ENCODE measurements at places on chromosomes 2 and 18.

DNA sequence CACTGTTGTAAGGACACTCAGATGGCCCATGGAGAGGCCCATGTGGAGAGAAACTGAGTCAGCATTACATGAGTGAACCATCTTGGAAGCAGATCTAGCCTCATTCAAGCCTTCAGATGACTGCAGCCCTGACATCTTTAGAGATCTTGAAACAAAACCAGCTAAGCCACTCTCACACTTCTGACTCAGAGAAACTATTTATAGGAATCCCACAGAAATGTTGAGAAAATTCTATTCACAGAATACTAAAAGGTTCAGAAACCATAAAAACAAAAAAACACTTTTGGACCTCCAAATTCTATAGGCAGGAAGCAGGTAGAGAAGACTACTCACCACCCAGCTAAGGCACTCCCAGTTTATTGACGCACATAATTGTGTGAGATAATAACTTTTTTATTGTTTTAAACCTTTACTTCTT is 8.7 kb downstream of the TMEM169 start:
- peak; percentile 46 for DNase-seq

DNA sequence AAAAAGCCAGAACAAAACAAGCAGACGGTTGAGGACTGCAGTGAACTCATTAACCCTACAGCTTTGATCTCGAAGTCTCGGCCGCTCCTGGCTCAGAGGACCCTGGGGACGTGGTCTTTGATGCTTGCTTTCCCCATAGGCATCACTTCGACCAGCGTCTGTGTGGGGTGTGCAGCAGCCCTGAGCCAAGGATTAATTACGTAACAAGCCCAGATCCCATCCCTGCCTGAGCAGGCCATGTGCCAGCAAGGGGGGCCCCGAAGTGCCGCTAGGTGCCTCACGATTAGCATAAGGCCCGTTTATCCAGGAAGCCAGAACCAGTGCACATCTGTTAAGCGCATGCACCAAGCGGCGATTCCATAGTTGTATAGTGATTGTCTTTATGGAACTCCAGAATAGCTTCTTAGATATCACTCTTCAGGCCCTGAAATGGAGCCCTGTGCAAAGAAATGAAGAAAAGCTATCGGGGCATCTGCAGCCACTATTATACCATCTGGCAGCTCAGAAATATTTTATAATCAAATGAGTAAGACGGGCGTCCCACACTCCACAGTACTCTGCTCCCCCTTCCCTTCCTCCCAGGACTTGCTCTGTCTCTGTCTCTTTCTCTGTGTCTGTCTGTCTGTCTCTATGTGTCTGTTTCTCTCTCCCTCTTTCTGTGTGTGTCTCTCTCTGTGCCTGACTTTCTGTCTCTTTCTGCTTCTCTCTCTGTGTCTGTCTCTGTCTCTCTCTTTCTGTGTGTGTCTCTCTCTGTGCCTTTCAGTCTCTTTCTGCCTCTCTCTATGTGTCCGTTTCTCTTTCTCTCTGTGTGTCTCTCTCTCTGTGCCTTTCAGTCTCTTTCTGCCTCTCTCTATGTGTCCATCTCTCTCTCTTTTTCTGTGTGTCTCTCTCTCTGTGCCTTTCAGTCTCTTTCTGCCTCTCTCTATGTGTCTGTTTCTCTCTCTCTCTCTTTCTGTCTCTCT is 41.7 kb downstream of the HPCAL1 start:
- peak; percentile 52 for DNase-seq

DNA sequence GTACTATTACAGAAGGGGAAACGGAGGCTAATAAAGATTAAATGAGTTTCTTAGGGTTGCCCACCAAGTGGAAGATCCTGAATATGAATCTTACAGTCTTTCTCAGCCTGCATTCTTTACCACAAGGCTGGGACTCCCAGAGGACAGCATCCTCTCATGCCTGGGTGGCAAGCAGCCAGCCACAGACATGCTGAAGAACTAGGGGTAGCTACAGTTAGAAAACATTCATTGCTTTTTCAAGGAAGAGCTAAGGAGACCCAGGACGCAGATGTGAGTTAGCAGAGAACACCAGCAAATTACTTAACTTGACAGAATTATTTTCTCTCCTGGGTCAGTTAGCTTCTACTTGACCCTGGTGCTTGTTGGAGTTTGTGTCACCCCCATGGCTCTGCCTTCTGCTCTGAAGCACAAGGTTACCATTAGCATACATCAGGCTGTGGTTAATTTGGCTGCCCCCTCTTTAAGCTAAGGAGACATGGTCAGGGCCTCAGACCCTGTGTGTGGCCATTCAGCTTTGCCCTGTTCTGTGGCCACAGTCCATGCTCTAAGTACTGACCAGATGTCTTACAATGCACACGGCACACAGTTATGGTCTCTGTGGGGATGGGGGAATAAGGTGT is 132.3 kb upstream of the TNP1 start:
- DNase-seq = no peak

- DNase-seq = peak; percentile 4
These were observed 54.8 kb downstream of the CRACDL start for GRCh38 chr2:98881153-98881650.

DNA sequence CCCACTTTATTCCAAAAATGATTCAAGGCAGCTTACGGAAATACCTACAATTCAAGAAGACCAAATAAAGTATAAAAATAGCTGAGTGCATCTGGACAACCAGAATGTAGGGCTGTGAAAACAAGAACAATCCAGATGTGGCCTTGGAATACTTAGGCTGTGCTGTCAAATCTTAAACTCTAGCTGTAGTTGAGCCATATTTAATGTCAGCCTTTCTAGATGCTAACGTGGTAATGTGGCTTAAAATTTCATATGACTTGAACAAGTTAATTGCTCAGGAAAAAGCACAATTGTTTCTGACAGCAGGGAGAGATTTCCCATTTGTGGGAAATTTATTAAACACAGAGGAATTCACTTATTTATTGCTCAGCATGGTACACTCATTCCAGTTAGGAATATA is 14.6 kb upstream of the NAPG start:
- no peak for DNase-seq

DNA sequence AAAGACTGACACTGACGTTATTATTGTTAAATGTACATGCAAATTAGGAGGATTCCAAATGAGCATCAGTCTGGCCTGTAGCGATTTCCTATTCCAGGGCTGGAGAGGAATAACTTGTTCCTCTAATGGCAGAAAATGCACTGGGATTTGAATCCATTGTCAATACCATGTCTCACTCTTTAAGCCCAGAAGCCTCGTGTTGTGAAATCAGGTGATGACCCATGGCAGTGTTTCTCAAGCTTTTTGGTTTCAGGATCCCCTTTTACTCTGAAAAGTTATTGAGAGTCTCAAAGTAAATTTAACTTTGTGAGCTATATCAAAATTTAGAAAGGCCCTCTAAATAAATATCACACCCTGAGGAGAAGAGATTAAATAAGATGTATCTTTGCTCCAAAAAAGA is 279.2 kb downstream of the GALR1 start:
- no peak for DNase-seq

GRCh38 chr2:107621186-107622165 is 205.2 kb upstream of the RGPD4 start:
- DNase-seq = no peak

GRCh38 chr2:65438137-65438899 is 5.9 kb upstream of the SPRED2 start:
- DNase-seq = no peak

DNA sequence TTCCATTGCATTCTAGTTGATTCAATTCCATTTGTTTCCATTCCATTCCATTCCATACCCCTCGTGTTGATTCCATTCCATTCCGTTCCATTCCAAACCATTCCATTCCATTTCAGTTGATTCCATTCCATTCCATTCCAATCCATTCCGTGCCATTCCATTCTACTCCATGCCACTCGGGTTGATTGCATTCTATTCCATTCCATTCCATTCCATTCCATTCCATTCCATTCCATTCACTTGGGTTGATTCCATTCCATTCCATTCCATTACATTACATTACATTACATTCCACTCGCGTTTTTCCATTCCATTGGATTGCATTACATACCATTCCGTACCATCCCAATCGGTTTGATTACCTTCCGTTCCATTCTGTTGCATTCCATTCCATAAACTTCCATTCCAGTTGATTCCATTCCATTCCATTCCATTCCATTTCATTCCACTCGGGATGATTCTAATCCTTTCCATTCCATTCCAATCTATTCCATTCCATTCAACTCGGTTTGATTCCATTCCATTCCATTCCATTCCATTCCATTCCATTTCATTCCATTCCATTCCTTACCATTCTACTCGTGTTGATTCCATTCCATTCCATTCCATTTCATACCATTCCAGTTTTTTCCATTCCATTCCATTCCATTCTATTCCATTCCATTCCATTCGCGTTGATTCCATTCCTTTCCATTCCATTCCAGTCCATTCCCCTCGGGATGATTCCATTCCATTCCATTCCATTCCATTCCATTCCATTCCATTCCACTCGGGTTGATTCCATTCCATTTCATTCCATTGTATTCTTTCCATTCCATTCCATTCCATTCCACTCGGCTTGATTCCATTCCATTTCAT is 1140.4 kb downstream of the RPIA start:
- DNase-seq = no peak

GRCh38 chr2:28594000-28594331 is 98.1 kb downstream of the PLB1 start:
- DNase-seq = no peak

- DNase-seq = no peak
These were observed 889.3 kb downstream of the ERBB4 start for GRCh38 chr2:211649331-211649730.

DNA sequence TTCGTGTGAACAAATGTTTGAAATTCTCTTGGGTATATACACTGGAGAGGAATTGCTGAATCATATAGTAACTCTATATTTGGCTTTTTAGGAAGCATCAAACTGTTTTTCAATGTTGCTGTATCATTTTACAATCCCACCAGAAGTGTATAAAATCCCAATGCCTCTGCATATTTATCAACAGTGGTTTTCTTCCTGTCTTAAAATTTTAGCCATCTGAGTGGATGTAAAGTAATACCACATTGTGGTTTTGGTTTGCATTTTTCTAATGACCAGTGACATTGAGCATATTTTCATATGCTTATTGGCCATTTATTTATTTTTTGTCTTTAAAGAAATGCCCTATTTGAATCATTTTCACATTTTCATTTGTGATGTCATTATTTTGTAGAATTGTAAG is 22.8 kb upstream of the LRP1B start:
- DNase-seq = no peak

GRCh38 chr2:145638675-145639074 is 1118.8 kb upstream of the ZEB2 start:
- DNase-seq = no peak
